ENCODE measurements at places on chromosomes 4 and X.

- no peak for DNase-seq
These were observed 133.9 kb downstream of the EGF start for GRCh38 chr4:110046588-110047049.

DNA sequence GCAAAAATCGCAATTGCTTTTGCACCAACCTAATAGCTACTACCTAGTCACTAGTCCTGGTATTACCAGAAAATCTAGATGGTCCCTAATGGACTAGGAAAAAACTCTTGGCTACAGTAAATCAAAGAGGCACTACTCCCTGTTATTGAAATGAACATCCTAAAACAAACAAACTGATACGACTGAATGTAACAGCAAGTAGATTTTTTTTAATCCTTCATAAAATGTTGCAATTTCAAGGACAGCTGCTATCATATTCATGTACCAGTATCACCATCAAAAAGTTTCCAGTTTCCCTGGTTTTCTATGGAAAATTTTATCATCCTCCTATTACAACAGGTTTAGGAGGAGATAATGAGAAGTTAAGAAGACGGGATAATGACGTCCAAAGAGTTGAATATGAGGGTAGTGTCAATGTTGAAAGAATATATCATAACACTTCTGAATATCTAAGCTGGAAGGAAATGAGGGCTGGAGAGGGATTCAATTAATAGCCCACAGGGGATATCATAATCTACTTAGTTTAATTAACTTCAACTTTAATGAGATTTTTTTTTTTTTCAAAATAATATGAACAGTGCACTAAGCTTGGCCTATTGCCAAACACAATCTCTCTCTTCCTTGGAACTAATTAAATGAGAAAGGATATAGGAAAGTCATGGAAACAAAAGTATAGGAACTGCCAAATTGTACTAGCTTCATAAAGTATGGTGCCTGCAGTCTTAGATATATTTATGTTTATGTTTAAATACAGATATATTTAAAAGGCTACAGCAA is 94.8 kb upstream of the SMIM10 start:
- no peak for DNase-seq

- no peak for DNase-seq
These were observed 1058.9 kb downstream of the C4orf33 start for GRCh38 chr4:130154901-130155300.

- DNase-seq: no peak
These were observed 5.8 kb downstream of the GTPBP6 start for GRCh38 chrX:312621-313331.

GRCh38 chr4:3262208-3263052 is 13.5 kb downstream of the MSANTD1 start:
- DNase-seq: no peak

GRCh38 chr4:147955827-147956558 is 224.1 kb downstream of the ARHGAP10 start:
- no peak for DNase-seq

DNA sequence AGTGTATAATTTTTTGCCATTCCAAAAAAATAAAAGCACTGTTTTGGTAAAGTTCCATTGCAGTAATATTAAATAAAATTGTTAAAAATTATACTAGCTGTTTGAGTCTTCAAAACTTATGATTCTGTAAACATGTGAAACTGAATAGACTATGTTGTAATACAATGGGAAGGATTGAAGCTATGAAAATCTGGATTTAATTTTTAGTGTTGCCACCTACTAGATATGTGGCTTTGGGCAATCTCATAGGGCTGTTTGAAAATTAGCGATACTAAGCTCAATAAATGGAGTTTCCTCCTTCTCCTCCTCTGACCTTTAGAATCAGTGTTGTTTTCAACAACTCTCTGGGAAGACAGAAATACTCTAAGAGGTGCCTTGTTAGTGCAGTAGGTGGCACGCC is 4.5 kb downstream of the PGRMC2 start:
- no peak for DNase-seq

DNA sequence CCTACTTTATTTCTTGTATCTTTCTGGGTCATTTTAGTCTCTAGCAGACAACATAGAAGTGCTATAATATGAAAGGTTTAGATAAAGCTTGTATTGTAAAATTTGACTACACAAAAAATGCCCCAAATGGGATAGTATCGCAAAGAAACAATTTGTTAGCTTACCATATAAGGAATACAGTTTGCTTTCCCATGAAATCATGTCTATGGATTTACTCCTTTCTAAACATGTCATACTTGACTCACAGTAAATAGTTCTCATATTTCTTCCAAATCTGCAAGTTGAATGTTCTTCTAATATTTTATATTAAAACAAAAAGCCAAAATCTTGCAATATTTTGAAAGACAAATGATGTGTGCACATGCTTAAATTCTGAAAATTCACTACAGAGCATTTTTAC is 103.9 kb downstream of the PPA2 start:
- no peak for DNase-seq

GRCh38 chr4:137390707-137391106 is 141.6 kb downstream of the PCDH18 start:
- no peak for DNase-seq

DNA sequence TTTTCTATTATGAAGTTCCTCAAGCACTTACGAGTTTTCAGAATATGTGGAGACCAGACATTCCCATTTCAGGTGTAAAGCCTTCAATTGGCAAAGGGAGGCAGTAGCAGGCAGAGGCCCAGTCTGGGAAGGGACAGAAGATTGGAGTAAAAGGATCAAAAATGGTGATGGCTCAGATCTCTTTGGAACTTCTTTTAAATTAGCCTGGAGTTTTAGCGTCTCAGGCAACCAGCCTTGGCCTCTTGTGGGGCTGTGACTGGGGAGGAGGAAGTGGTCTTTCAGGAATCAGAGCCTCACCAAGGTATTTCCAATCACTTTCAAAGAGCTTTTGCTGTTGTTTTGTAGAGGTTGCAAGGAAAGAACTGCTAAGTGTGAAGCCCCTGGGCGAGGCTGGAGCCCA is 239.1 kb downstream of the FRAS1 start:
- DNase-seq: no peak

- DNase-seq: no peak
These were observed 243.4 kb downstream of the ARHGAP10 start for GRCh38 chr4:147975325-147975724.
